CD4-positive, alpha-beta T cell treated with Interleukin-1 beta for 1 hour (primary cell): ENCODE measurements at places on chromosomes 12 and 14.

DNA sequence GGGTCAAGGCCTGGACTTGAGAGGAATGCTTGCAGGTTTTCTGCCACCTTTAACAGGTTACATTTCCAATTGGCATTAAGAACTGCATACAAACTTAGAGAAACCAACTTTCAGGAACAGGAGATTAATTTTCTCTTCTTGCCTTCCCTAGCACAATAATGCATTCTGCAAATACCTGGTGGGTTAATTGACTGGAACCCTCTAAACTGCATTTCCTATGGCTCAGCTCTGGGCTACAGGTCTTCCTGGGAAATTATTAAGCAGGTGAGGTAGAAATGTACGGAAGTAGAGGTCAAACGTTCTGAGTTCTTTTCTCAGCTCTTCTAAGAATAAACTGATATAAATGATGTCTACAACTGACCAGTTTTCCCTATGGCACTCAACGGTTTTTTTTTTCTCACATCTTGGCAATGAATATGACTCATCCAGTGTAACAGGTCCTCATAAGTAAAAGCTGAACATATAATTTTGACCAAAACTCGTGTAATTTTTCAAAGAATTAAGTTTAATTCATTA is 144.9 kb upstream of the PELI2 start:
- no peak for DNase-seq

GRCh38 chr12:68450947-68451260 is 118.7 kb upstream of the MDM1 start:
- DNase-seq = no peak

DNA sequence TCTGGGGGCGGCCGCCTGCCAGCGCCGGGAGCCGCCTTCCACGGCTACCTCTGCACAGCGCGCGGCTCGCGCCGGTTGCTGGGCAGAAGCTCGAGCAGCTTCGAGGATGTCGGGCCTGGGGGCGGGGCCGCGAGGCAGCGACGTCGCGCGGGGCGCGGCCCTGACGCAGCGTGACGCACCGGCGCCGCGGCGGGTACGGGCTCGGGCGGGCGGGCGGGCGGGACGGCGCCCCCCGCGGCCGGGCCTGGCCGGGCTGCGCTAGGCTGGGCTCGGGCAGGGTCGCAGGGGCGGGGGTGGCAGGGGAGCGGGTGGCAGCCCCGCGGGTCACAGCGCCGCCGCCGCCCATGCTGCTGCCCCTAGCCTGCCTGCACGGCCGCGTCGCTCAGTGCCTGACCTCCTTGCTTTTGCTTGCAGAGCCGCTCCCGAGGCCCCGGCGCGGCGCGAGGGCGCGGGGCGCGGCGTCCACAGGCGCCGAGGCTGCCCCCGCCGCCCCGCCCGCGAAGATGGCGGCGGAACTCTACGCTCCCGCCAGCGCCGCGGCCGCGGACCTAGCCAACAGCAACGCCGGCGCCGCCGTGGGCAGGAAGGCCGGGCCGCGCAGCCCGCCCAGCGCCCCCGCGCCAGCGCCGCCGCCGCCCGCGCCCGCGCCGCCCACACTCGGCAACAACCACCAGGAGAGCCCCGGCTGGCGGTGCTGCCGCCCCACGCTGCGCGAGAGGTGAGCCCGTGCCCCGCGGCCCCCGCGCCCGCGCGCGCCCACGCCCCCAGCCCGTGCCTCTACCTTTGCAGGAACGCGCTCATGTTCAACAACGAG is at the start of gene BTBD6:
Gene BTBD6, plus strand, starts transcription at position 166 of the 814 bp plus-strand sequence. Its CDS starts 179 bp downstream, at position 345.
- DNase-seq = peak; percentile 92

DNA sequence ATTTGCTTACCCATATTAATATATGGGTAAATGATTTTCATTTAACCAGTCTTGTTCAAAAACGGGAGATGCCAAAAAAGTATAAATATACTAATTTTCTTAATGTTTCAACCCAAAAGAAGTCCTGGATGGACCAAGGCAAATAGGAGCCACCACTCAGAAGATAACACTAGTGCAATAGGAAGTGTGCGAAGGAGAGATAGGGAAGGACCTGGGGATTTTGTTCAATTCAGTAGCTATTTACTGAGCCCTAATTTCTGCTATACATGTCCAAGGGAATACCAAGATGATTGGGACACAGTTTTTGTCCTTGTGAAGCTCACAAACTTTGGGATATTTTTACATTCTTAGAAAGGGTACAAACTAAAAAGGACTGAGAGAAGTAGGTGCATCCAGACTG is 1.5 kb downstream of the CMAS start:
- no peak for DNase-seq

DNA sequence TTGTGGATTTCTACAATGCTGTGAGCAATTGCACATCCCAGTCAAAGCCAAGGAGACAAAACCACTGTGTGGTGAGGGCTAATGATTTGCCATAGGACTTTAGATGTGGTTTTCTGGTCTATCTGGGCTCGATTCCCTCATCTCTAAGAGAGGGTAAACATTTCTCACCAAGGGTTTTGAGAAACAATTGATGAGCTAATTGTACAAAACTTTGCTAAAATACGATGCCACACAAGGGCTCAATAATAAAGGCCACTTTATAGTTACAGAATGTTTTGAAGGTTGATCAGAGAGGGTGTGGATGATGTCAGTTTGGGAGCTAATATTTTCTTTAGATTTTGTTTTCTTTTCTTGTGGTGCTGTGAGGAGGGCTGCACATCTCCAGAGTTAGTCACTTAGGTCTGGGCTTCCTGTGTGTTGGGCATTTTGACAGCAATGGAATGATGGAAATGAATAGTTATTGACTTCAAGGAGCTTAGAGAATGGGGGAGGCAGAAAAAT is 60.8 kb upstream of the SLC38A4 start:
- DNase-seq = no peak

GRCh38 chr12:6407236-6407954 is 23.4 kb downstream of the LTBR start:
- no peak for DNase-seq
